Diencephalon (tissue), 1 donor: ENCODE measurements at places on chromosomes 6 and 20. TPM values are rescaled to one million over a fixed set of nuclear protein-coding genes. Genes with fewer than 3 reads are reported as not detected.

Gene GNMT
- not detected for total RNA-seq

Gene BPIFB4
- total RNA-seq: not detected

Gene KIF25
- total RNA-seq: not detected

Gene SLC35D3
- 1.4 TPM for total RNA-seq

Gene ATRN
- total RNA-seq: 59.3 TPM

Gene RUNX2
- total RNA-seq: 0.23 TPM

Gene MCHR2
- total RNA-seq: 1.6 TPM

Gene MAP7
- total RNA-seq: 6.9 TPM

Gene DEF6
- 2.1 TPM for total RNA-seq

Gene PNPLA1
- not detected for total RNA-seq

Gene SNAI1
- 0.23 TPM for total RNA-seq

Gene DLL1
- 11.3 TPM for total RNA-seq

Gene NECAB3
- total RNA-seq: 32.3 TPM

Gene TRIM15
- total RNA-seq: not detected

Gene SLC22A16
- not detected for total RNA-seq

Gene NOL4L
- 21.2 TPM for total RNA-seq

Gene PDE7B
- 27.5 TPM for total RNA-seq

Gene HLA-DOB
- total RNA-seq: not detected

Gene SIRPB2
- total RNA-seq: 0.69 TPM

Gene ZFP64
- total RNA-seq: 10.8 TPM

Gene CTCFL
- total RNA-seq: 0.23 TPM

Gene LCA5
- 20.5 TPM for total RNA-seq

Gene ULBP1
- total RNA-seq: 0.23 TPM

Gene WDR27
- total RNA-seq: 39.0 TPM

Gene CLPSL1
- not detected for total RNA-seq

Gene SEMG1
- not detected for total RNA-seq

Gene TREML1
- not detected for total RNA-seq

Gene CCHCR1
- 13.4 TPM for total RNA-seq

Gene PAK5
- total RNA-seq: 33.0 TPM

Gene RFX6
- total RNA-seq: not detected

Gene SPTLC3
- total RNA-seq: 3.5 TPM

Gene MYLK2
- 1.6 TPM for total RNA-seq

Gene MLN
- not detected for total RNA-seq

Gene RIMS1
- total RNA-seq: 374 TPM

Gene ELOVL2
- 35.3 TPM for total RNA-seq

Gene PKHD1
- under 0.01 TPM for total RNA-seq

Gene GPSM3
- 1.4 TPM for total RNA-seq

Gene BACH2
- 20.3 TPM for total RNA-seq

Gene WFDC8
- total RNA-seq: not detected

Gene CAP2
- total RNA-seq: 21.2 TPM

Gene C4A
- total RNA-seq: 45.9 TPM

Gene ZNF335
- total RNA-seq: 15.5 TPM

Gene SIRPD
- total RNA-seq: not detected

Gene FRMD1
- not detected for total RNA-seq

Gene CD83
- total RNA-seq: 32.5 TPM

Gene MYCT1
- total RNA-seq: 4.4 TPM

Gene RAB44
- not detected for total RNA-seq

Gene SF3B5
- total RNA-seq: 64.4 TPM

Gene CDSN
- not detected for total RNA-seq

Gene CD40
- 0.92 TPM for total RNA-seq
